Activated CD8-positive, alpha-beta T cell treated with anti-CD3 and anti-CD28 coated beads, Interleukin-2, amount 10 ng/mL, durations not matched to agents 7 days and 5 days (primary cell): ENCODE measurements at places on chromosomes 11 and 22. TPM values are rescaled to one million over a fixed set of nuclear protein-coding genes. Genes with fewer than 3 reads are reported as not detected.

OR52I2 gene
- total RNA-seq, result not detected

CNGA4 gene
- total RNA-seq, result 0.29 TPM

DNA sequence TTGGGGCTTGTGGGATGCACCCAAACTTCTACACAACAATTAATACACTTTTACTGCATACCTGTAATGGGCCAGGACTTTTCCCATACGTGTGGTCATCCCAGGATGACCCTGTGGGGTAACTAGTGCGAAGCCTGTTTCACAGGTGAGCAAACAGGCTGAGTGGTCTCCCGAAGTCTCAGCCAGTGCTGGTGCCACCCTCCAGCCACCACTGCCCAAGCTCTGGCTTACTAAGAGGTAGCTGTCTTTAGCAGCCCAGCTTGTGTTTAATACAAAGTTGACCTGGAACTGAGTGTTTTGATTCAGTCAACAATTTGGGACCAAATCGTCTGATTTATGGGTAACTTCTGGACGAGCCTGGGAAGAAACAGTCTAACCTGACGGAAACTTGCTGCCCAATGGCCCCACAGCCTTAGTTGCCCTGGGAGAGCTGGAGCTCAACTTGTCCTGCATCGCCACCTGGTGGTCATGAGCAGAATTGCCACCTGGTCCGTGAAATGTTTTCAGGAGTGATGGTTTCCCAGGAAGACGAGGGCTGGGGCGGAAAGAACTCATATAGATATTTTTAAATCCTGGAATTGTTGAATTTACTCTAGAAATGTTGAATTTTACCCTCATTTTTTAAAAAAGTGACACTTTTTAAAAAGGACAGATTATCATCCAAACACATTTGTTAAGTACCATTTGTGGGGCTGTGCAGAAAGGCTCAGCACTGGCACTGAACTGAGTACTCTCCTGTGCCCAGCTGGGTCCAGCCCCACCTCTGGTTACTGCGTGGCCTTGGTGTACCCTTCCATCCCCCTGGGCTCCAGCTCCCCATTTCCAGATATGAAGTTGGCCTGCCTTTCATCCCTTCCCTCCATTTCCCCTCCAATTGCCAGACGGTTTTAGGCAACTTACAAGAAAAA, 95.5 kb upstream of the PARVA start:
- DNase-seq, result peak; percentile 82

EWSR1 gene
- total RNA-seq, result 326 TPM

DNA sequence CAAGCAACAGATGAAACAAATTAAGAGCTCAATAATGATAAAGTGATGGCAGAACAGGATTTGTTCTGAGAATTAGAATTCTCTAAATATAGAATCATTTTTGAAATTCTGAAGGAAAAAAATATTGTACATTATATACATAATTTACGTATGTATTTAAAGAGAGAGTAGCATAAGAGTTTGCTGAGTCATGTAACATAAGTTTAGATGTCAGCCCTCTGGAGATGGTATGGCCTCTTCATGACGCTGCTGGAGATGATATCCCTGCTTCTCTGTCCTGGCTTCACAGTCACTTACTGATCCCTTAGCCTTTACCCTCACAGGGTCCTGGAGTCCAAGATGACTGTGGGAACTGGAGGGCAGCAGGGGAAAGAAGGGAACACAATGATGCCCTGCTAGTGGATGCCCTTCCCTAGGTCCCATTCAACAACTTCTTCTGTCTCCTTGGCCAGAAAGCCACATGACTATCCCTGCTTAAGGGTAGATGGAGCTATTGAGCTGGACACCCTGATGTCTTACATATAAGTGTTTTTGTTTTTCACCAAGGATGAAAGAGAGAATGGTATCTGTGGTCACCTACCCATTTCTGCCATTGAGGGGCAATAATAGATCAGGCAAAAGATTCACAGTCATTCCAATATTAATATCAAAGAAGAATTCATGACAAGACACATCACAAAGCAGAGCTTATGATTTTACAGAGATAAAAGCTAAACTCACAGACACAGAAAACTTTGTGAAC, 753.1 kb downstream of the TBC1D22A start:
- no peak for DNase-seq

SLC22A25 gene
- not detected for total RNA-seq

DNA sequence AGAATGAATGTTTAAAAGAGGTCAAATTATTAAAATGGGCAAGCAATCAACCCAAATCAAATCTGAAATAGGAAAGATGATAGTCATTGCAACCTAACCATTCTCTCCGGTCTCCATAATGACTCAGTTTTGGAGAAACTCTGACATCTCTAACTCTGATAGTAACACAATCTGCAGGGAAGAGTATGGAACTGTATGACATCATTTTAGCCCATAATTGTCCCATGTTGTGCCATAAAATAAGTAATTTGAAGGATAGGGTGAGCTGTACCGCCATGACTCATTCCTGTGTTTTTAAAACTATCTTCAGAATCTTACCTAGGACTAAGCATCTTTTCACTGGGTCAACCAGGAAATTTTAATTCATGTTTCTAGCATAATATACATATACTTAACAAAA, 350.8 kb downstream of the DLG2 start:
- no peak for DNase-seq

DNA sequence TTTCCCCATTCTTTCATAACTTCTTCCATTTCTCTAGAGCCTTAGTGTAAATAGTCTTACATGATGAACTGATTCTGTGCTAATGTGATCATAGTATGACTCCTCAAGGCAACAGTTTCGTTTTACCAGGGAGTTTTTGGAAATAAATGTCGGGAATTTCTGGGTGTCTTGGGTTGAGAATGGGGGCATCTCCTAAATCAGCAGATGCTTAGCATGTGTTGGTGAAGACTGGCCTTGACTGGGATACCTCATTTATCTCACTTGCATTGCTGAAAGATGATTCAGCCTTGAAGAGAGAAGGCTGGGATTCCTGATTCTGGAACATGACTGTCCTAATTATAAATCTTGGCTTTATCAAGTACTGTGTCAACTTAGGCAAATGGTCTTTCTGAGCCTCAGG, 115.7 kb upstream of the C11orf87 start:
- no peak for DNase-seq

DNA sequence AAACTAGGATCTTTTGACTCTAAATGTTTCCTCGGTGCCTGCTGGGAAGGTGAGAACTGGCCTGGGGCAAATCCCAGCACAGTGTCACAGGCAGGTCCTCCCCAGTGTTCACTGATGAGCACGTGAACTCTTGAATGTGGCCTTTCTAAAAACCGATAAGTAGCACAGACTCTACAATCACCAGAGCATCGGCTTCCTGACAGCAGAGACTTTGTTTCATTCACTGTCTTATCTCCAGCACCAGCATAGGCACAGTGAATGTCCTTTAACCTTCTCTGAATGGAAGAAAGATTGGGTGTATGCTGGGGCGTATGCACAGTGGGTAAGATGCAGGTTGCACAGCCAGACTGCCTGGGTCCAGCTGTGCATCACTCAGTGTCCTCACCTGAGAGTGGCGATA, 59.3 kb upstream of the EIF3D start:
- no peak for DNase-seq

DNA sequence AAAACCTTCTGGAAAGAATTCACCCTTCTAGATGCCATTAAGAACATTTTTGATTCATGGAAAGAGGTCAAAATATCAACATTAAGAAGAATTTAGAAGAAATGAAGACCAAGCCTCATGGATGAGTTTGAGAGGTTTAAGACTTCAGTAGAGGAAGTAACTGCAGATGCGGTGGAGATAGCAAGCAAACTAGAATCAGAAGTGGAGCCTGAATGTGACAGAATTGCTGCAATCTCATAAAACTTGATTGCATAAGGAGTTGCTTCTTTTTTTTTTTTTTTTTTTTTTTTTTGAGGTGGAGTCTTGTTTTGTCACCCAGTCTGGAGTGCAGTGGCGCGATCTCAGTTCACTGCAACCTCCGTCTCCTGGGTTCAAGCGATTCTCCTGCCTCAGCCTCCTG, 51.6 kb downstream of the MS4A13 start:
- DNase-seq, result no peak

GDPD4 gene
- total RNA-seq, result not detected

DNA sequence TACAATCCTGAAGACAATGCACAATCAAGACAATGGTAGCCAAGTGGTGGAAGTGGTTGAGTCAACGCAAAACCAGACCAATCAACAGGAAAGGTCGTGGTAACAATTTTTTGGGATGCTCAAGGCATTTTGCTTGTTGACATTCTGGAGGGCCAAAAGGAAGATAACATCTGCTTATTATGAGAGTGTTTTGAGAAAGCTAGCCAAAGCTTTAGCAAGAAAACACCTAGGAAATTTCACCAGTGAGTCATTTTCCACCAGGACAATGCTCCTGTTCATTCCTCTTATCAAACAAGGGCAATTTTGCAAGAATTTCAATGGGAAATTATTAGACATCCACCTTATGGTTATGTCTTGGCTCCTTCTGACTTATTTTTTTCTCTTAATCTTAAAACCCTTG, 1932.2 kb upstream of the RAG2 start:
- no peak for DNase-seq

DNA sequence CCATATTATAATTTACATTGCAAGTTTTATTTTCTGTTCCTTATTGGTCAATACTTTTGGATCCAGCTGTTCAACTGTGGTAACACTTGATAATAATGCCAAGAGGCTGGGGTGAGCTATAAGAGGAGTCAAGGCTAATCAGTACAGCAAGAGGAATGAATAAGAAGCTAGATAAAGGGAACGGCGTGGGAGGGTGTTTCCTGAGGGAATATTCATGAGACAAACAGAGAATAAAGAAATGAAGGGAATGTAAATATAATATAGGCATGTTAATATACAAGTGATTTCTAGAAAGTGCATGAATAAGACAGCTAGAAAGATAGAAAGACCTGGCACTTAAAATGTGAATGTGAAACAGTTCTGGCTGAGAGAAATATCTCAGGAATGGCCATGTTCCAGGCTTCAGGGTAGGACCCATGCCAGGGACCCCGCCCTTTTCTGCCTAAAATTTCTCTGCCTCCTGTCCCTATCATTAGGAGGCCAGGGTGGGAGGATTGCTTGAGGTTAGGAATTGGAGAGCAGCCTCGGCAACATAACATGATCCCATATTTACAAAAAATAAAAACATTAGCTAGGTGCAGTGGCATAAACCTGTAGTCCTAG, 3.9 kb downstream of the OR51B4 start:
- no peak for DNase-seq

TMEM132A gene
- total RNA-seq, result 0.47 TPM

GRCh38 chr11:61897387-61898246, 6.3 kb upstream of the FADS3 start:
- peak; percentile 81 for DNase-seq

NUP98 gene
- 106 TPM for total RNA-seq

- no peak for DNase-seq
Observed at GRCh38 chr11:77375107-77375506, 73.6 kb upstream of the GDPD4 start.

TMEM151A gene
- total RNA-seq, result not detected

DNA sequence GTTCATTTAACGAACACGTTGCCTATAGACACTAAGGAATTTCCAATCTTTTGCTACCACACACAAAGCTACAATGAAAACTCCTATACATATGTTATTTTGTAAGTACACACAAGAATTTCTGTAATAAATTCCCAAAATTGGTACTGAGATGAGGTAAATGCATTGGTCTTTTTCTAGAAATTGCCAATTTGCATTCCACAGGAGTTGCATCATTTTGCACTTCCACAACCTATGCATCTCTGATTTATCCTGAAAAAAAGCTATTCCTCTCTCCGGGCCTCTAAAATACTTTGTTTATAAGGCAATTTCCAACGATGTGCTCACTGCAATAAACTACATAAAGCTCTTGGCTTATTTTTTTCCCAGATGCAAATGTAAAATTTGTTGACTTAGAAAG, 24.9 kb downstream of the IMMP1L start:
- no peak for DNase-seq

DNA sequence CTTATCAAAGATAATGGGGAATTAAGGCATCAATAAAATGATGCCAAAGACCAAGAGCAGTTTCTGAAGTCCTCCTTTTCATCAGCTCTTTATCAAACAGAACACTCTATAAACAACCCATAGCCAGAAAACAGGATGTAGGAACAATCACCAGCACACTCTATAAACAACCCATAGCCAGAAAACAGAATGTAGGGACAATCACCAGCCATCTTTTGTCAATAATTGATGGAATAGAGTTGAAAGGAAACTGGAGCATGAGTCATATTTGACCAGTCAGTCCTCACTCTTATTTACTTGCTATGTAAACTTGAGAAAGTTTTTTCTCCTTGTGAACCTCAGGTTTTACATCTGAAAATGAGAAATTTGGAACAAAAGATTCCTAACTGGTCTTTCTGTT, 10.0 kb downstream of the MS4A2 start:
- DNase-seq, result no peak

- no peak for DNase-seq
Observed at GRCh38 chr22:36540867-36541642, 12.1 kb upstream of the EIF3D start.

DNA sequence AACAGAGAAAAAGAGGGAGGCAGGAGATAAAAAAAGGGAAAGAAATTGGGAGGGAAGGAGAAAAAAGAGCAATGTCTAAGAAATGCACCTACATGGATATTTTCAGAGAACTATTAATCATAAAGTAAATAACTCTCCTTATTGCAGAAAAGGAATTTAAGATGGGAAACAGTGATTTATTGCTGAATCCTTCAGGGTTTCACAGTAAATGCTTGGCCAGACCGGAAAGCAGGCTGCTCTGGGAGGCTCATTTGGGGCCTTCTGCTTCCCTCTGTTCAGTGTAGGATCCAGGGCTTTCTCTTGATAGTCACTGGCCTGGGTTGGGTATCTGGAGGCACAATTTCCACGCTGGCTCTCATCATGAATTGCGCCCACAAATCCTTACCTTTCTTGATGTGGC, 324.3 kb upstream of the SORL1-AS1 start:
- DNase-seq, result no peak

GRCh38 chr11:46337626-46338345, 9.5 kb upstream of the DGKZ start:
- no peak for DNase-seq

GRCh38 chr11:76658231-76658630, 12.3 kb downstream of the LRRC32 start:
- no peak for DNase-seq

ALDH3B1 gene
- total RNA-seq, result not detected

DNA sequence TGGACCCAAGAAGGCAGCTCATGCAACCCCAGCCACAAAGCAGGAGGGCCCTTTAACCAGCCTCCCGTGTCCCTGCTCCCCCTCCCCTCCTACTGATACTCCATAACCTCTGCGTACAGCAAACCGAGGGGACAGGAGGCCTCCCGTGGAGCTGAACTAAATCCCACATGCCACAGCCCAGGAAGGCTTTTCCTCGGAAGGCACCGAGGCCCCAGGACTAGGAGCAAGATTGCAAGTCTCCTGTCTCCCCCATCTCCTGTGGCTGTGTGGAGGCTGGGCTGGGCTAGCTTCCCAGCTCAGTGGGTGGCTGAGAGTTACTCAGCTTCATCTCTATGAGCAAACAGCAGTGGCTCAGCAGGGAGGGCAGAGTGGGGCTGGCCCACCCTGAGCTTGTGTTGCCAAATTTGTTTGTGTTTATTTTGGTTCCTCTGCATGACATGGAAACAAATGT, 62.7 kb upstream of the NECTIN1 start:
- no peak for DNase-seq
